ENCODE measurements at places on chromosomes 12 and 14.

- ATAC-seq = no peak
Observed at GRCh38 chr14:102717276-102717675, 60.0 kb upstream of the TRAF3 start.

GRCh38 chr14:77459072-77459723 is 1.3 kb downstream of the AHSA1 start:
- no peak for ATAC-seq

GRCh38 chr14:61485661-61486060 is 164.3 kb downstream of the PRKCH start:
- no peak for ATAC-seq

DNA sequence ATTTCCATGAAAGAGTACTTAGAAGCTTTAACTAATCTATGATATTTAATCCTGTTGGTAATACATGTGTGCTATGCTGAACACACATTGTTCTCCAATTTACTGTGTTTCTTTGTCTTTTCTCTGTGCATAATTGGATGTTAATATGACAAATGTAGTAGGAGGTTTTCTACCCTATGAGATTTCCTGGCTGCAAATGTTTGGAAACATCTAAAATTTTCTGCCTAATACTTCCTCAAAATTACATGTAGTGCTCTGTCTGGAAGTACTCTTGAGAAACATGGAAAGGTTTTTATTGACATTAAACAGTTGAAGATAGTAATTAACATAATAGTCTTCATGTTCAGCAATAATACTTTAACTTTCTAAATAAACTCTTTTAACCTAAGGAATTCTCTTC is 213.0 kb downstream of the KITLG start:
- ATAC-seq = no peak

All from gastroesophageal sphincter (tissue), 4 donors.